Large intestine (tissue), 12 donors: ENCODE measurements at places on chromosomes 6 and 20.

- no peak overlapping the region for H3K4me3 ChIP-seq
- H3K27me3 ChIP-seq, result no peaks in the 10 kb centered on the region
Observed at GRCh38 chr20:33092361-33092760, 12.9 kb downstream of the BPIFB4 start.

DNA sequence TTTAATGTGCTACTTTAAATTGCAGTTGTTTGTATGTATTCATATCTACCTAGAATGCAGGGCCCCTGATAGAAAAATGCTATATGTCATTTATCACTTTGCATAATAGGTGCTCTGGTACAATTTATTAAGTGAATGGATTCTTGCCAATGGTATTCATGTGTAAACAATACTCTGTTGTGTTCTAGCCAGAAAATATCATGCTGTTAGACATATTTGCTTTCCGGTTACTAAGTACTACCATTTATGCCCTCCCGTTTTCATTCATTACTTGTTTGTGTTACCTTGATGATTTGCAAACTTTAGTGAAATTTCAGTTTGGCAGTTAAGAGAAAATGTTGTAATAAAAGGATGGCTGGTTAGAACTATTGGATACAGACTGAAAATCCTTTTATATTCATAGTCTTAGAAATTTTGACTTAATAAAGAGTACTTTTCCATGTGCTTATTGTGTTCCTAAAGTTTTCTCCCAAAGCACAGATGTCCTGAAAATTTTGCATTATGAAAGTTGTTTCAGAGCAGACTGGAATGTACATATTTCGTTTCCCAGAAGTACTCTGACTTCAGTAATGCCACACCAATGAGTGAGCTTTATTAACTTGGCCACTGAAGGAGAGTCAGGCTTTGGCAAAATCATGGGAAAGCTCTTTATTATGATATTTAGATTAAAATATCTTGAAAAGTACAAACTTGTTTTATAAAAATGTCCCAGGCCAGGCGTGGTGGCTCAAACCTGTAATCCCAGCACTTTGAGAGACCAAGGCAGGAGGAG is 31.5 kb downstream of the RPF2 start:
- H3K4me1 ChIP-seq, result no peaks in the 10 kb centered on the region
- no peak overlapping the region for H3K27ac ChIP-seq
- DNase-seq, result no peak
- H3K27me3 ChIP-seq, result no peaks in the 10 kb centered on the region
- no peak overlapping the region for H3K4me3 ChIP-seq

- no peak overlapping the region for H3K27ac ChIP-seq
- H3K27me3 ChIP-seq, result no peaks in the 10 kb centered on the region
- DNase-seq, result no peak
- H3K4me1 ChIP-seq, result peaks cover 37% of the 10 kb centered on the region
- H3K36me3 ChIP-seq, result no peaks in the 10 kb centered on the region
- no peak overlapping the region for H3K4me3 ChIP-seq
Observed at GRCh38 chr20:45860560-45861220, 3.3 kb downstream of the ZSWIM3 start.

DNA sequence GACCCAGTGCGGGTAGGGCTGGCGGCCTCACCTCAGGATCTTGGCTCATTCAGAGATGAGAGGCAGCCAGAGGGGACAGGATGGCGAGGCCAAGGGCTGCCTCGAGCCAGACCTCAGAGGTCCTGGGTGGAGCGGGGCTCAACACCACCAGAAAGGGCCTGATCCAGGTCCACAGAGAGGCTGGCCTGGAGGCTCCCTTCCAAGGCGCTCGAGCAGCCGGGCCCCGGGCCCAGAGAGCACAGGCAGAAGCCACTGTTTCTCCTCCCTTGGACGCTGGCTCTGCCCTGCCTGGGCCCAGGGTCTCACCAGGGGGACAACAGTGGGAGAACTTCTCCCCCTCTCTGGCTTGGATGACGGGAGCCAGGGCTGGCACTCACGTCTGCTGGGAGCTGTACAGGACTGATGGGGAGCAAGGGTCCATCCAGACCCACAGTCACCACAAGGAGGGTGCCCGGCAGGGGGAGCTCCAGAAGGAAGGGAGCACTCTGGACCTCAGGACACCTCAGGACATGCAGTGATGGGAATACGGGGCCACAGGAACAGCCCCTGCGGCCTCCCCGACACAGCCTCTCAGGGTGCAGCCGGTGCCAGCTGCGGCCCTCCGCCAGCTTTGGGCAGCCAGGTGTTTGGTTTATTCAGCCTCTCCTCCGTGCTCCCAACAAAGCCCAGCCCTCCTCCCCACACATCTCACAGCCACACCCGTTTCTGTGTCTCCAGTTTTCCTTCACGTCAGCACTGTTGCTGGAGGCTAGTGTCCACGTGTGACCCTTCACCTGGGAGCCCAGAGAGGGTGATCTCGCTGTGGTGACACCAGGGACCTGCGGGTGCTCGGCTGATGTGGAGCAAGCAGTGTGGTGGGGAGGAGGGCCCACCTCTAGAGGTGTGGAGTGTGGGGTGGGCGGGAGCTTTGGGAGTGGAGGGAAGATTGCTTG is 8.7 kb downstream of the RPS21 start:
- H3K27ac ChIP-seq, result no peak overlapping the region
- DNase-seq, result no peak
- H3K36me3 ChIP-seq, result peaks cover 42% of the 10 kb centered on the region
- no peaks in the 10 kb centered on the region for H3K4me1 ChIP-seq
- no peak overlapping the region for H3K4me3 ChIP-seq

GRCh38 chr6:29602564-29603361 is 17.8 kb downstream of the OR2H2 start:
- H3K27ac ChIP-seq, result no peak overlapping the region
- peaks cover 5% of the 10 kb centered on the region for H3K36me3 ChIP-seq
- H3K4me3 ChIP-seq, result no peak overlapping the region
- H3K4me1 ChIP-seq, result no peaks in the 10 kb centered on the region
- no peak for DNase-seq

- no peak overlapping the region for H3K4me3 ChIP-seq
- DNase-seq, result no peak
- H3K4me1 ChIP-seq, result no peaks in the 10 kb centered on the region
Observed at GRCh38 chr20:58184984-58185383, 43.5 kb downstream of the ANKRD60 start.

- DNase-seq, result no peak
- H3K4me1 ChIP-seq, result no peaks in the 10 kb centered on the region
- H3K36me3 ChIP-seq, result peaks cover 4% of the 10 kb centered on the region
- no peak overlapping the region for H3K4me3 ChIP-seq
- no peaks in the 10 kb centered on the region for H3K27me3 ChIP-seq
Observed at GRCh38 chr6:161064915-161065314, 73.3 kb downstream of the MAP3K4 start.
